ENCODE measurements at places on chromosomes 1 and 21. TPM values are rescaled to one million over a fixed set of nuclear protein-coding genes. Genes with fewer than 3 reads are reported as not detected.

- ATAC-seq, result no peak
Measured at GRCh38 chr1:113701429-113701828, 57.9 kb downstream of the PHTF1 start.

GRCh38 chr21:38386967-38387366, 111.3 kb downstream of the ERG start:
- no peak for ATAC-seq

DNA sequence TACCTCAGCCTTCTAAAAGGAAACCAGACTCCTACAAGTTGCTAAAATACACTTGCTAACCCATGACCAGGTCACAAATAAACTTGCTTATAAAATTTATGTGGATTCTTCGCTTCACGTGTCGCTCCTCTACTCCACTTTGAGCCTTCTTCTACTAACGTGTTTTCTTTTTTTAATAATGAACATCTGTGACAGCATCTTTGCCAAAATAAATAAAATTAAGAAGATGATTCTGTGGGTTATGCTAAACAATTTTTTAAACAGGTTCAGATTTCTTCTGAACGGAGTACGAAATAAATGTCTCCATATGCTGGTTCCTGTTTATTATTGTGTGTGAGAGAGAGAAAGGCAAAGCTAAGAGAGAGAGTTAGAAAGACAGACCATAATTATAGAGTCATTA, 735.8 kb downstream of the LTN1 start:
- ATAC-seq, result no peak

- no peak for ATAC-seq
Measured at GRCh38 chr1:223244366-223245103, 101.5 kb upstream of the TLR5 start.

GRCh38 chr1:230548997-230549396, 93.3 kb upstream of the COG2 start:
- ATAC-seq, result no peak

DNA sequence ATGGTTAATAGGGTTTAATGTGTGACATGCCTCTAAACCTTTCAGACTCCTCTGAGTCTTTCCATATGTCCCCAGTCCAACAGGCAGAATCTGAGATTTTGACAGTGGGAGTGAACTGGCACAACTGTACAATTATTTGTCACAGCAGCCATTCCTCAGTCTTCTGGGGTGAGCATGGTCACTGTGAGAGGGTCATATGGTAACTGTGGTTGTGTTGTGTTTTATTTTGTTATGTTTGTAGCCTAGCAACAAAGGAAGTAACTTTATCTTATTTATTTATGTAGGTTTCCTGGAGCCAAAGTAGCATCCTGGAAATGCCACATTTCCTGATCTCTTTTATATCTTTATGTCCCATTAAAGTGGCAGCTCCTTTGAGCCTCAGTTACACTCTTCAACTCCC, 1067.9 kb downstream of the TTLL7 start:
- no peak for ATAC-seq

- ATAC-seq, result no peak
Measured at GRCh38 chr1:28248273-28249012, 10.9 kb upstream of the SESN2 start.

DNA sequence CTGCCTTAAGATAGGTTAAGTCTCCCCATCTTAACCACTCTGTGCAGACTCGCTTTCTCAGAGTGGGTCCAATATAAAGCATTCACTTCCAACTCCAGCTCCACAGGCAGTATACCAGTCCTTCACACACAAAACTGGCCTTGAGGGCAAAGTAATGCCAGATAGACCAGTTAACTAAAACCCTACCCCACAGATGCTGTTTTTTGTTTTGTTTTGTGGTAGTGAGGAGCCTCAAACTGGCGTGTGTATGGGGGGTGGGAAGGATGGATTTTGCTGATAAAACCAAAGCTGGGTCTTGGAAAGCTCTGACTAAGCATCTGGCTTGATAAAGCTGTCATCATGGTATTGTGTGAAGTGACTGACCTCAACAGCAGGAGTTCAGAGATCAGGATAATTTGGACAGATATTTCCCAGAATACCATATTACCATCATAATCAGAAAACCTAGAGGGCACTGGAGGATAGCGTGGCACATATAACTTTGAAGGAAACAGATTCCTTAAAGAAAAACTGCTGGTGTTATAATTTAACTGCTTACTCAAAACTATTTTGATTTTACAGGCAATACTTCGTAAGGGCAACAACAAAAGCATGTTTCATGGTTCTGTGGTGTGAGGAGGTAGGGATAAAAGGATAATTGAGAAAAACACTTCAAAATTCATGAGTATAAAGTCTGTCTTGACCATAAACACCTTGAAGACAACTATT, 29.6 kb upstream of the CPLANE2 start:
- ATAC-seq, result no peak

DNA sequence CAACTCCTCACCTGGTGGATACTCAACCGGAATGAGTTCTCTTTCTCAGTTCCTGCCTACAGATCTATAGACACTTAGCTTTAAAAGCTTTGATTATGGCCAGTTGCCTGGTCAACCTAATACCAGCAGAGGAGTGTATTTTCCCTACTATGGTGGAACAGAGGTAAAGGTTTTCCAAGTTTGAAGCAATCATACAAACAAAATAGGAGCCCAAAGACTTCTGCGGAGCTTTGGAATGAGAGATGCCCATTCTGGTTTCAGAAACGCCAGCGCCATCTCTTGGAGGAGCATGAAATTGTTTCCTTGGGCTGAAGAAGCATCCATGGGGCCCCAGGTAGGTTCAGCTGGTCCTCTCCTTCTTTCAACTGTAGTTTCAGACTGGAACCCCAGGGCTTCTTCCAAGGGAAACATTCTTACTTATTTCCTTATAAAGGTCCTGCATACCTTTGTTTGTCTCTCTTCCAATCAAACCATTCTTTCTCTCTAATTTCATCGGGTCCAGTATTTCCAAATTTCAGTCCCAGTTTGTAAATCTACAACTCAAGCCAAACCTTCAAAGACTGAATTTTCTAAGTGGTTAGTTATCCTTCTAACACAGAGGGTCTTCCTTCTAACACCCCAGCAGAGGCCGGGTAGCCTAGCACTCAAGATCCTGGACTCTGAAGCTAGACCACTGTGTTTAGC, 95.9 kb downstream of the KCNJ15 start:
- ATAC-seq, result no peak

DNA sequence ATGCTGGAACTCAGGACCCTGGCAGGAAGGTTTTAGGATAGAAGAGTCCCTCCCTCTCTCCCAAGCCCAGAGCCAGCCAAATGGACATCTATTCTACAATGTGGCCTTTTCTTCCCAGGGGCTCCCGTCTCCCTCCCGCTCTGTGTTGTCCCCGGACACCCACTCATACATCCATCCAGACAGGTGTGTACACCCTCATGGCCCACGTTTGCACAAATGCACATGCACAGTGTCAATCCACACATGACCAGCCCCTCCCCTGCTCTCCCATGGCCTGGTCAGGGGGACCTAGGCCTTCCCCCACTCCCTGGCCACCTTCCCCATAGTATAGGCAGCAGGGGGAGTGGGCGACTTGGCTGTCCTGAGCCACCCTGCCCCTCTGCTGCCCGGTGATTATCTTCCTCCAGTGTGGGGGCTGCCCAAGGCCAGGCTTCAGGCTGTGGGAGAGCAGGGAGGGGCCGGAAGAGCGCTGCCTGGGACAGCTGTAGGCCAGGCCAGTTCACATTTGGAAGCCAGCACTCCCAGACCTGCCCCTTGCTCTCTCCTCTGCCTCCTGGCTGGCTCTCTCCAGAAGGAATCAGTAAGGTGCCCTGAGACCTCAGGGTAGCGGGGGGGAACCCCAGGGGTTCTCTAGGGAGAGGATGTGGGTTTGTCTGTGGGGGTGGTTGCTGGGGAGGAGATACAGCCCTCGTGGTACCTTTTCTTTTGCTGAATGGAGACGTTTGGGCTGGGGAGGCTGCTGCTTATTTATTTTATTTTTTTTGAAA, 4.1 kb upstream of the PTPN7 start:
- no peak for ATAC-seq

DNA sequence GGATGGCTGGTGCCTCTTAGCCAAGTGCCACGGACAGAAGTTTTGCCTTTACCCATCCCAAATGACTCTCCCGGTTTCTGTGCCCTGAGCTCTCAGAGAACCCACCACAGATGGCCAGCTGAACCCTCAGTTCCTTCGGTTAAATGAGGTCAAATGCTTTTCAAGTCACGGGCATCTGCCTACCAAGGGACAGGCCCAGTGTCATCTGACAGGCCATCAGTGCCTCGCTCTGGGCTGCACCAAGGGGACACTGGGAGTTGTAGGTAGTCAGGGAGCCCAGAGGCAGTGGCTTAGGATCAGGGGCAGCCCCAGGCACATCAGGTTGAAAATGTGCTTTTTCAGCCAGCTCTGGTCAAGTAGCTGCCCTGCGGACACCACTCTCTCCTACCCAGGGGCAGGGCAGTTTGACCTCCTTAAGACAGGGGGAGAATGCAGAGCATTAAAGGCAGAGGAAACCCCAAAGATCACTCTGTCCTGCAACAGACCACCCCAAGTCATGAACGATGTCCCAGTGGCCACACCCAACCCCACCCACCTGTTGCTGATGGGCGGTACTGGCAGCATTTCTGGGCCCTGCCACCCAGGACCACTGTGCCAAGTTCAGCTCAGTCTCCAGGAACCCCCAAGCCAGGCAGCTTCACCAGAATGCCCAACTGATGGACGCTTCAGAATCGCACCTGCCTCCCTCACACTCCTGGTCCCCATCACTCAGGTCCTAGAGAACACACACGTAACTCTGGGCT, 60.7 kb downstream of the CASZ1 start:
- ATAC-seq, result no peak

DNA sequence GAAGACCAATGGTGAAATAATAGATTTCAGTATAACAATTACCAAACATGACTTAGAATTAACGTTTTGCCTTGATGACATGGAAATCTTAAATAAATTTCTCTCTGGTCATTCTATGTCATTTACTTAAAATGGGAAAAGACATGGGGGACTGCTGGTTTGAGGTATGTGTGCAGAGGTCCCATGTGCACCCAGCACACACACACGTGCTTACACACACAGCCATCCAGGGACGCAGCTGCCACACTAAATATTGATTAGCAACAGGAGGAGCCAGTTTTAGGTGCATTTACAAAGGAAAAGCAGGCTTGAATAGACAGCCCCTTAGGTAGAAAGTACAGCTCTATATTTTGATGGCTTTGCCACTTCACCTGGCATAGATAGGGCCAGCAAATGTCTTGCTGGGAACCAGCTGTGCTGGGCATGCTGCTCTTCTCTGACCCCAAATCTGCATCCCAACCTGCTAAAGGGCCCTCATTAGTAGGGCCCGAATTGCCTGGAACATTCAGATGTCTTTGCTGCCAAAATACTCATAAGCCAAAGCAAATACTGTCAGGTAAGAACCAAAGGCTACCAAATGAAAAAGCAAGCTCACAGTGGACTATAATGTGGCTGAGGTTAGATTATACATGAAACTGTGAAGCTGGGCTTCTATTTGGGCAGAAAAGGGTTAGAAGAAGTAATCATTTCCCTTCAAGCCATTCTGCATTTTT, 399.9 kb downstream of the HHAT start:
- ATAC-seq, result no peak

Gene FMO1
- 0.81 TPM for total RNA-seq

Gene OR2M5
- total RNA-seq, result not detected

Gene AMY1A
- not detected for total RNA-seq

Gene RGS8
- total RNA-seq, result not detected

Gene SMPDL3B
- total RNA-seq, result 1.1 TPM

Gene TNFSF4
- 2.6 TPM for total RNA-seq

Gene NPR1
- total RNA-seq, result 43.6 TPM

Gene TTLL10
- 0.23 TPM for total RNA-seq

Gene PADI2
- total RNA-seq, result 0.12 TPM

Gene KIF14
- total RNA-seq, result 0.17 TPM

Gene CDCP2
- total RNA-seq, result not detected
